ENCODE measurements at places on chromosomes 1 and 21.

DNA sequence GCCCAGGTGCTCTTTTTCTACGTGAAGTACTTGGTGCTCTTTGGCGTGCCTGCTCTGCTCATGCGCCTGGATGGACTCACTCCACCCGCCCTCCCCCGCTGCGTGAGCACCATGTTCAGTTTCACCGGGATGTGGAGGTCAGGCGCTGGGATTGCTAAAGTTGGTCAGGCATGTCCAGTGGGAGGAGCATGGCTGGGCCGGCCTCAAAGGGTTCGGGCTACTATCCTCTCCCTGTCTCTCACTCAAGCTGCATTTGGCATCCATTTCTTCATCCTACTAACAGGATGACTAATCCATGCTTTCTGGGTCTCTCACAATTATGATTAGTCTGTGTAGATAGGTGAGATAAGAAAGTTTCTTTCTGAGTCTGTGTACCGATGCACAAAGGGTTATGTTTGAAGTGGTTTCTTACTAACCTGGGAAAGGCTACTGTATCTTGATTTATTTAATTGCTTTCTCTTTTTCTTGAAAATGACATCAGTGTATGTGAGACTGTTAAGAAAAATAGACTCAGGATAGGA lies 135.9 kb downstream of the HHAT start:
- no peak for DNase-seq

GRCh38 chr1:234776256-234776875 lies 166.4 kb upstream of the IRF2BP2 start:
- DNase-seq: no peak

- no peak for DNase-seq
Measured at GRCh38 chr1:104780470-104781078, 1030.9 kb downstream of the AMY1C start.

DNA sequence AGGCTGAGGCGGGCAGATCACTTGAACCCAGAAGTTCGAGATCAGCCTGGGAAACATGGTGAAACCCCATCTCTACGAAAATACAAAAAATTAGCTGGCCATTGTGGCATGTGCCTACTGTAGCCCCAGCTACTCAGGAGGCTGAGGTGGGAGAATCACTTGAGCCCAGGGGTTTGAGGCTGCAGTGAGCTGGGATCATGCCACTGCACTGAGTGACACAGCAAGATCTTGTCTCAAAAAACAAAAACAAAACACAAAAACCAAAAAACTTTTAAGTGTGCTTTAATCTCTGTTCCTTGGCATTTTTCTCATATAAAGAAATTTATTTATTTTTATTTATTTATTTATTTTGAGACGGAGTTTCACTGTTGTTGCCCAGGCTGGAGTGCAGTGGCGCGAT lies 208.2 kb downstream of the URB2 start:
- no peak for DNase-seq

- no peak for DNase-seq
Measured at GRCh38 chr1:27993241-27993640, 33.5 kb downstream of the XKR8 start.

DNA sequence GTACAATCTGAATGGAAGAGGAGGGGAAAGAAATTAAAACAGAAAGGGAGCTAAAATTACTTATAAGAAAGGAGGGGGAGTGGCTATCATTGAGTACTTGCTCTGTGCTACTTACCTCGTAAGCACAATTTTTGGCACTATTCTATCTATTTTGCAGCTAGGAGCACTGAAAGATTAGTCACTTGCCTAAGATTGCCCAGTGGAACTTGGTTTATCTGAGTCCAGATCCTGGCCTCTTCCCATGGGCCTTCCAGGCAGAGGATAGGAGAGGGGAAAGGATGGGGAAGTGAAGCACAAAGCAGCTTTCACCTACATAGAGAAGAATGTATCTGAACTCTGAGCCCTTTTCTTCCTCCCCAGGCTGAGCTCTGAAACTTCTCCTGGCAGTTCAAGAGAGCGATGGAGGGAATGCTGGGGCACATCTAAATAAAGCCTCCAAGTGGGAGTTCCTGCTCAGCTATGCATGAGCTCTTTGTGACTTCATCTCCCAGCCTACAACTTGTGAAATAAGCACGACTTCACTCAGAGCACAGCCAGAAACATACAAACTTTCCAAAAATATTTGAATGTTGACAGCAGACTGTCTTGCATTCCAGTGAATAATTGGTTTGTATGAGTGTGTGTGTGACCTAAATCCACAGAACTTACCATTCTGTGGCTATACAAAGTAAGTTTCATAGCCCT lies 29.4 kb downstream of the HMGB4 start:
- peak; percentile 82 for DNase-seq

GRCh38 chr1:220182656-220183055 lies 88.7 kb downstream of the IARS2 start:
- no peak for DNase-seq

- DNase-seq: no peak
Measured at GRCh38 chr1:243842161-243842560, 7.9 kb downstream of the AKT3 start.

DNA sequence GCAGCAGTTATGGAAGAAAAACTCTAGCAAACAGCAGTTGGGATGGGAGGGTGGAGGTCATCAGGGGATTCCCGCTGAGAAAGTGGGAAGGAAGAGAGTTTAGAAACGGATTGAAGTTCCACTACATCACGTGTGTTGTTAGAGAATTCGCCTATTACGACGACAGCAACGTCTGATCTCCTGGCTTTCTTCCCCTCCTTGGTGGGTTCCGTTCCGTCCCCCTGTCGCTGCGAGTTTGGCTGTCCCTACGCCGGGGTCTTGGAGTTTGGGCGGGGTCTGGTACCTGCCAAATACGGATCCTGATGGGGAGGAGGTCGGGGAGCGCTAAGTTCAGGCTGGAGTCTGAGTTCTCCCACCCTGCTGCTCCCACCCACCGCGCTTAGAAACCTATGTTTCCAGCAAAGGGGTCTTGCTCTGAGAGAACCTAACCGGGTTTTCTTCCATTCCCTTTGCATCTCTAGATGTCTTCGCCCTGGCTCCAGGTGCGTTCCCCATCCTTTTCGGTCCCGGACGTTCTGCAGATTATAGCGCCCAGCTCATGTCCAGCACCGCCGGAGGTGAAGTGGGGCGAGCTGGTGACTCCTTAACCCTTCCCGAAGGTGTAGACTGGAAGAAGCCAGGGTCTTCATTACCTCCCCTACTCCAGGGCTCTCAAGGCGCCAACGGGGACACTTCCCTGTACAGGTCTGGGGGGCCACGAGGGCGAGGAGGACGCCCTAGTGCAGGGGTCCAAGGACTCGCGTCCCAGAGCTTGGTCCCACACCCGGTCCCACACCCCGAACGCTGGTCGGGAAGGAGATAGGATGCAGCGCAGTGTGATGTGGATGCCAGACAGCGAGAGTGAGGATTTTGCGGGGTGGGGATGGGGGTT lies 641 bp upstream of the KCNK2 start:
- no peak for DNase-seq

DNA sequence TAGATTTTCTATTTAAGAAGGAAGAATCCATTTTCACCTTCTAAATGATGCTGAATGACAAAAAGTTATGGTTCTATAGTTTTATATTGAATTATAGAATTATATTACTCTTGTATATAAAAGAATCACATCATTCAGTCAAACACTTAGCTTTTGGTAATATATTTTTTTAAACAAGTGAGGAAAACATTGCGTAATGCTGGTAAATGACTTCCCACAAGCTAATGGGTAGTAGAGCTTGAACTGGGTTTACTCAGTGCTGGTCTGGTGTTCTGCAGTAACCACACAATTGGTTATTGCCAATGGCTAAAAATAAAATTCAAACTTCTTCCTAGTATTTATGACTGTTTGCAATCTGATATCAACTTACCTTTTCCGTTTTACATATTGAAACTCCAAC lies 10.6 kb upstream of the GIPC2 start:
- DNase-seq: no peak

DNA sequence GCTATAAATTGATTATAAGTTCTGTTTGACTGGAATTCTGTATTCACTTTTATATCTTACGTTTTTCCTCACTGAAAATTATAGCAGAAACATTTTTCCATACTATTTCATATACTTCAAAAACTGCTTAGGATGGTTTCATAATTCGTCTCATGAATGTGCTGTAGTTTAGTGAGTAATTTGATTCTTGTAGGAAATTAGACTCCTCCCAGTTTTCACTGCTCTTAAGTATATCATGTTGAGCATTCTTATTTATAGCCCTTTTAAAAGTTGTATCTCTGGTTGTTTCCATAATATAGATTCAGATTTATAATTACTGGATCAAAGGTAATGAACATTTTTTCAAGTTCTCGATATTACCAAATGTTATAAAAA lies 250.6 kb downstream of the FMN2 start:
- DNase-seq: no peak

DNA sequence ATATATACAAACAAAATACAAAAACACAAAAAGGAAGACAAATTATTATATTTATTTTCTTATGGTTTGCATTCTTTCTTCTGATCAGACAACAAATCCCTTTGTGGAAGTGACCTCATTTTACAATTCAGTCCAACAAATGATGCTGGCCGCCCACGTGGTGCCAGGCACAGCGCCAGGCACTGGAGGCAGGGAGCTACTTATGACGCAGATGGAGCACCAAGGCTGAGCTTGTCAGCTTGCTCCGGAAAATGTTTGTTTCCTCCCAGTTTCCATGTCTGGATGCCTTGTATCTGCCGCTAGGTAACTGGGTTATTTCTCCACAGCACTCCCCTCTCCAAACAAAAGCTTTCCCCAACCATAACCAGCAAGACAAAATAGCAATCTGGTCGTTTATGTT lies 30.7 kb upstream of the CD34 start:
- DNase-seq: no peak

DNA sequence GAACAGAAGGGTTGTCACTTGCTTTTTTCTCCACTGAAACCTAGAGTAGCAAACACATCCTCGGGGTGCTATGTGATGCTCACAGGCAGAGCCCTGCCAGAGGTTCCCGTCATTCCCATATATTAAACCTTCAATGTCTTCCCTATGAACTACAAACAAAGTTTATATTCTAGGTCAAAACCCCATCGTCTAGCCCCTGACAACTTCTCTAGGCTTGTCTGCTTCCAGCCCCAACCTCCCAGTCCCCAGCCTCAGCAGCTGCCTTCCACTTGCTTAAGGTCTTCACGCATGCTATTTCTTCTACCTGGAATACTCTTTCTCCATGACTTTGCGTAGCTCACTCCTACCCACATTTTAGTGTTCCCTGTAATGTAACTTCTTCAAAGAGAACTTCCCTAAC lies 1.9 kb upstream of the TLR5 start:
- DNase-seq: no peak

DNA sequence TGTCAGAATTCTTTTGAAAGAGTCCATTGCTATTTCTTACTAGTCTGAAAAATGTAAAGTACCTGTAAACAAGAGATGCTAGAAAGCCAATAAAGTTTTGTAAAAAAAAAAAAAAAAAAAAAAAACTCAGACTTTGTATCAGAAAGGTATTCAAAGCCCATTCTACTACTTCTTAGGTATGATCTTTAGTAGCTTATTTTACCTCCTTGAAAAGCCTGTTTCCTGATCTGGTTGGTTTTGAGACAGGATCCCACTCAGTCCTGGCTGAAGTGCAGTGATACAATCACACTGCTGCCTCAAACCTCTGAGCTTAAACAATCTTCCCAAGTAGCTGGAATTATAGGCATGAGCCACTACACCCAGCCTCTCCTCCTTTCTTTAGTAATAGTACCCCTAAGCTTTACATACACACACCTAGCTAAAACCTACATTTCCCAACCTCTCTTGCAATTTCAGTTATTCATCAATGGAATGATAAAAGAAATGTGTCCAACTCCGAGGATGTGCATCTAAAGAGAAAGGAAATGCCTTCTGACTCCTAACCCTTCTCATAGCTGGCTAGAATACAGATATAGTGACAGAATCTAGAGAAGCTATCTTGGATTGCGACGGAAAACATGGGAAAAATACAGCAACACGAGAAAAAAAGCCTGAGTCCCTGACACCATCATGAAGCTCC lies 30.6 kb downstream of the EPS15 start:
- DNase-seq: no peak

- DNase-seq: no peak
Measured at GRCh38 chr1:56584910-56585528, 5.7 kb upstream of the PLPP3 start.

DNA sequence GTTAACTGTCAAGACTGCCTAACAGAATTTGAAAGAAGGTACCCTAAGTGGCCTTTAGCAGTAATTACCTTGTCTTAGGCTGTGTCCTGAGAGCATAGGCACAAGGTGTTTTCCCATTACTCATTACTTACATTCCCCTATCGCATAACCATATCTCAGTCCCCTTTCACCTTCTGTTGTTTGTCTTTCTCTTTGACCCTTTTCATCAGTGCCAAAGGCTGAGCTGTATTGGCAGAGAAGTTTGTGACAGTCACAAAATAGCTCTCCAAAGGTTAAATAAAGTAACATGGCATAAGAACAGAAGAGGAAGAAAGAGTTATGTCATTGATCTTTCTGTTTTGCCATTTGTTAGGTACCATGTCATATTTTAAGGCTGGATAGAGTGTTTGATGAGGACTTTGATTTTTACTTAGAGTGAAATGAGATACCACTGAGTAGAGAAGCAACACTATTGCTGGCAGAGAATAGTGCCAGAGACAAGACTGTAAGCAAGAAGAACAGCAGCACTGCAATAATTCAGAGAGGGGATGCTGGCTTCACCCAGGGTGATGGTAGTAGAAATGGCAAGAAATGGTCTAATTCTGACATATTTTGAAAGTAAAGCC lies 497.8 kb downstream of the TTLL7 start:
- DNase-seq: no peak

GRCh38 chr1:85313888-85314696 lies 37.7 kb upstream of the BCL10 start:
- DNase-seq: peak; percentile 94

DNA sequence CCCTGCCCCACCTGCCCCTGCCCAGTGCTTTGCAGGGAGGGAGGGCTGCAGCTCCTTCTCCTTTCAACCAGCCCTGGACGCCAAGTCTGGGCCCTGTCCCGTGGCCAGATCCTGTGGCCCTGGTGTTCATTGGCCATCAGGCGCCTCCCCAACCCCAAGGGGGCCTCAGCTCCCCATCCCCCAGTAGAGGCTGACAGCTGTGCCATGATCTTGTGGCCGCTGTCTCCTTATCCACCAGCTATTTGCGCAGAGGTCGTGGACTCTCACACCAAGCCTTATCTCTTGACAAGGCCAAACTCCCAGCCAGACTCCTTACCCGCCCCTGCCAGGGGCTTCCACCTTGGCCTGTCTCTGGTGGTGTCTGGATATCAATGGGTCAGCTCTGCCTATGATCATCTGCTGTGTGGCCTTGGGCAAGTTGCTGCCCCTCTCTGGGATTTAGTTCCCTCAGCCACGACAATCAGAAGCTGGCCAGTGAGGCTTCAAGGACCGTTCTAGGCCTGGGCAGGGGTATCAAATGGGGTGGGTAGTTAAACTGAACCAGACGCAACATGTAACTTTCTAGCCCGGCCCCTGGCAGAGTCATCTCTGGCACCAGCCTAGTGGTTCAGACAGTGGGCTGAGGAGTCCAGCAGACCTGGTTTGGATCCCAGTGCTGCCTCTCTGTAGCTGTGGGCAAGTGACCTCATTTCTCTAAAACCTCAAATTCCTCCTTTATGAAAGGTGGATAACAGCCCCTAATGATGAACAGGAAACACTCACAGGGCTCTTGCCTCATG lies 3.3 kb upstream of the COL8A2 start:
- peak; percentile 63 for DNase-seq

GRCh38 chr1:67802565-67802964 lies 30.7 kb downstream of the GNG12 start:
- DNase-seq: no peak

- peak; percentile 10 for DNase-seq
Measured at GRCh38 chr1:78536427-78536826, 45.7 kb downstream of the PTGFR start.

GRCh38 chr1:158255656-158256055 lies 1.4 kb downstream of the CD1A start:
- DNase-seq: no peak
